Fibroblast of gingiva (primary cell): ENCODE measurements at places on chromosomes 2 and 18.

DNA sequence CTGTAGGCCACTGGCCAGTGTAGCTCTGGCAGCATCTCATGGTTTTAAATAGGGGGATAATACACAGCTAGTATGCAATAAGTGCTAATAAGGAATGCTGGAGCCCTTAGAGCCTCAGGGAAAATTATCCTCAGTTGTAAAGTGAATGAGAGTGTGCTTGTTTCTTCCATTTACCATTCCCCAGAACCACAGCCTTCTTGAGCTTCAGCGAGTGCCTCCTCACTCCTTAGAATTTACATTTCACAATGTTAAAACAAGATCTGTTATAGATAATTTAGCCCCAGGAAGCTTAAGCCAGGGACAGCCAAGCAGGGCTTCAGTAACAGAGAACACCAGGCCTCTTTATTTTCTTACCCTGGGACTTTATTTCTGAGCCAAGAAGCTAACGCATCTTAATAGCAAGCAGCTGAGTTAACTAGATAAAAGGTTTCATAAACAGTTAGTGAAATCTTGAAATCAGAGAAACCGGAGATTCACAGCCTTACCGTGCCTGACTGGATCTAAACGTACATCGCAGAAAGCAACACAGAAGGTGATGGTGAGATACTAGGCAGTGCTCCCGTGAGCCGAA, 535.2 kb downstream of the TDRD15 start:
- no peak for DNase-seq

DNA sequence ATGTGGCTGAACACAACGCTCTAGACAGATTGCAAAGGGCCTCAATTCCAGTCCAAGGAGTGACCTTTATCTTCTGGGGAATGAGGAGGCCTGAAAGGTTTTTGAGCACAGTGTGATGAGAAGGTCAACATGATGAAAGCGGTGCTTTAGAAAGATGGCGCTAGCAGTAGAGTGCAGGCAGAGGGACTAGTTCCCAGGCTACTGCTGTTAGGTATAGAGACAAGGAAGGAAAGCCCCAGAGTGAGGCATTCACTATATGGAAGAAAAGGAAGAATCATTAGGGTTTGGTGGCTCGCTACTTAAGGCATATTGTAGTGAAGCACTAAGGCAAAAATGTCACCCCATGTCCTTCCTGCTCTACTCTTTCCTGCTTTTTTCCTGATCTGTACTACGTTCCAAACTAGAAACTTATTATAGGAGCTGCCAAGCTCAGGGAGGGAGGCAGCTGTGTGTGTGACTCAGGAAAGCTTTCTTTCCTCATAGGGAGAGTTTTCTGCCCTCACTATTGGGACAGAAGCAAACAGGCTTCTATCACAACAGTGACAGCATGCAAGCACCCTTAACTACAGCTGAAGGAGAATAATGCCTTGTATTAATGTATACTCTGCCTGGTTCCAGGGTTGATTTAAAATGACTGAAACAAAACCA, 160.8 kb upstream of the CAVIN2 start:
- peak; percentile 57 for DNase-seq

DNA sequence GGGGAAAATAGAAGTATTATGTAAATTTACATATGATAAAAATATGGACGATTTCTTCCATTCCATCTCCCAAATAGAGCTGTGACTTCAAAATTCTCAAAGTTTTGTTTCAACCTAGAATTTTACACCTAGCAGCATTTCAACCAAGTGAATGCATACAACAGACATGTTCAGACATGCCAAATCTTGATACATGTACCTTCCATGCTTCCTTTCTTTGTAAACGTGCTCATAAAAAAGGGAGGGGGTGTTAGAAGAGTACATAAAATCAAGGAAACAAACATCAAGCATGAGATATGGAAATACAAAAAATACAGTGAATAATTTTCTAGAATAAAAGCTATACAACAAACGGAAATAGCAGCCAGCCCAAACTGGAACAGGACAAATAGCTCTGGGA, 974.2 kb downstream of the ERBB4 start:
- DNase-seq = no peak

DNA sequence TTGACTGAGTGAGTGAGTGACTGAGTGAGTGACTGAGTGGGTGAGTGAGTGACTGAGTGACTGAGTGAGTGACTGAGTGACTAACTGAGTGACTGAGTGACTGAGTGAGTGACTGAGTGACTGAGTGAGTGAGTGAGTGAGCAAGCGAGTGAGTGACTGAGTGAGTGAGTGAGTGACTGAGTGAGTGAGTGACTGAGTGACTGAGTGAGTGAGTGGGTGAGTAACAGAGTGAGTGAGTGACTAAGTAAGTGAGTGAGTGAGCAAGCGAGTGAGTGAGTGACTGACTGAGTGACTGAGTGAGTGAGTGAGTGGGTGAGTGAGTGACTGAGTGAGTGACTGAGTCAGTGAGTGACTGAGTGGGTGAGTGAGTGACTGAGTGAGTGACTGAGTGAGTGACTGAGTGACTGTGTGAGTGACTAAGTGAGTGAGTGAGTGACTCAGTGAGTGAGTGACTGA, 11.9 kb downstream of the MAL start:
- DNase-seq = no peak

DNA sequence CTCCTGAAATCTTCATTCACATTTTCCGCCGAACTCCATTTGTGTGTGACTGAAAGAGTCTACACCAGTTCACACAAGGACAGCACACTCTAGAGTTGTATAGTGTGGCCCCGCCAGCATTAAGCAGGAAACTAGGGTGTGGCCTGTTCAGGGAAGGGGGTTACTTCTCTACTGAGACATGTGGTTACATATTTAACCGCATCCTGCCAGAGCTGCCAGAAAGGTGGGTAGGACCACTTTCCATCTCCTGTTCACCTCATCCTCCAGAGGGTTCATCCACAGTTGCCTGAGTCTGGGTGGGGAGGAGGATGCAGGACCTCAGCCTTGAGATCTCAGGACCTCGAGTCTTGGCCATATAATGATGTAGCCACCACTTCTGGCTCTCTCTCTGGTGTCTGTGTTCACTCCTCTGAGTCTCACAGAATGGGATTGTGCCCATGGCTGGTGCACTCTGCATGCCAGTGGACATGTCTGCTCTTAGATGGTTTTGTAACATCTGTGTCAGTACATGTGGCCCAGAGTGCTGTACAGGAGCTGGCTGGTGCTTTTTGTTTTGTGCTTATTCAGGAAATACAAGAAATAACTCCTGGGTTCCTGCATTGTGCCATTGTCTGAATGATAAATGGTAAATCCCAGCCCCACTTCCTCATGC, 7.7 kb upstream of the SP140L start:
- no peak for DNase-seq

GRCh38 chr2:182220335-182220734, 206.5 kb downstream of the PDE1A start:
- no peak for DNase-seq

GRCh38 chr2:136010126-136010525, 24.7 kb upstream of the DARS1 start:
- DNase-seq = peak; percentile 34

- DNase-seq = peak; percentile 97
Measured at GRCh38 chr2:163266772-163267171, 428.2 kb upstream of the KCNH7 start.

DNA sequence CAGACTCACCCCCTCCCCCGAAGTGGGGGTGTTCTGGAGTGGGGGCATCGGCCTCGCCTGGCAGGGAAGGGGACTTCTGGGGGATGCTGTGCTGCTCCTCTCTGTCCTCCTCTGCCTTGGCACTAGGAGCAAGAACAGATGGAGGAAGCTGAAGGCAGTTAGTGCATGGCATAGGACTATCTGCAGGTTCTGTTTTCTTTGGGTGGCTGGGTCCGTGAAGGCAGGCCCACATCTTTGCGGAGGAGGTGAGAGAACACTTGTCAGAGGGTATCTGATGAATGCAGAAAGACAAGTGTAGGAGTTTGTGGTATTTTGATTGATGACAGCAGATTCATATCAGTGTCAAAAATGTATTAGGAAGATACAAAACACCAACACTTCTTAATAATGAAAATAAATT, 411.4 kb downstream of the TSN start:
- no peak for DNase-seq

GRCh38 chr2:14684516-14684915, 52.0 kb downstream of the LRATD1 start:
- no peak for DNase-seq

DNA sequence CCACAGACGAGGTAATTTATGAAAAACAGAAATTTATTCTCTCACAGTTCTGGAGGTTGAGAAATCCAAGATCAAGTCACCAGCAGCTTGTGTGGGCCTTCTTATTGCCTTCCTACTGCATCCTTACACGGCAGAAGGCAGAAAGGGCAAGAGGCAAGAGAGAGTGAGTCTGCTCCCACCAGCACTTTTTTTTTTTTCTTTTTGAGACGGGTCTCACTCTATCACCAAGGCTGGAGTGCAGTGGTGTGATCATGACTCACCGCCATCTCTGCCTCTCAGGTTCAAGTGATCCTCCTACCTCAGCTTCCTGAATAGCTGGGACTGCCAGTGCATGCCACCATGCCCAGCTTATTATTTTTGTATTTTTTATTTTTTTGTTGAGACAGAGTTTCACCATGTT, 78.5 kb upstream of the HK2 start:
- no peak for DNase-seq

DNA sequence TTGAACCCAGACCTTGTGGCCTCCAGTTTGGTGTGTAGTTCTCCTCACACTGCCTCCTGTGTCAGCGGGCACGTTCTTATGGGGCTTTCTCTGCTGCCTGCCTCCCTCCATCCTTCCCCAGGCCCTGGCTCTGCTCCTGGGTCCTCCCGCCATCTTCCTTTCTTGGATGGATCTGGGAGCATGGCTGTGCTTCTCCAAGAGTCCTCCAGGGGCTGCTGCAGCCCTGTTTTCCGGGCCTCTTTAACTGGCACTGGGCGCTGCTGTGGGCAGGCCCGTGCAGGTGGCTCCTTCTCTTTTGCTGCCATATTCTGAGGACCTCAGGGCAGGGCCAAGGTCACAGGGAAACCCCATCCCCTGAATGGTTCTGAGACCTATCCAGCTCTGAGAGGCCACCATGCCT, 17.8 kb downstream of the THNSL2 start:
- DNase-seq = no peak

- no peak for DNase-seq
Measured at GRCh38 chr2:236010920-236011685, 157.1 kb downstream of the GBX2 start.

- DNase-seq = no peak
Measured at GRCh38 chr2:137921105-137921880, 43.0 kb upstream of the HNMT start.

DNA sequence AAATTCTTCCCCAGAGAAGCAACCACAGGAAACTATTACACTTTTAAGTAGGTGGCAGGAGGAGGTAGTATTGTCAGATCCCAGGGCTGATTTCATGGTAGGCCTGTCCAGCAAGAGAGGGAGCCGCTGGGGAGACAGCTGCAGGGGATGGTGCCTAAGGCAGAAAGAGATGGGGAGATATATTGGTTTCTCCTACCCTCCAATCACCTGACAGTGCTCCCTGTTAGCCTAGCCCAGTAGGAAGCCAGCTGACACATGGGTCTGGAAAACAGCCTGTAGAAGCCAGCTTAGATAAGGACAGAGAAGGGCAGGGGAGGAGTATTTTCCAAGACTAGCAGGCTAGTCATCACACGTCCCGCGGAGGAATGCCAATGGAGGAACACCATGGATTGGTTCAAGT, 8.2 kb upstream of the SPOPL start:
- DNase-seq = no peak

DNA sequence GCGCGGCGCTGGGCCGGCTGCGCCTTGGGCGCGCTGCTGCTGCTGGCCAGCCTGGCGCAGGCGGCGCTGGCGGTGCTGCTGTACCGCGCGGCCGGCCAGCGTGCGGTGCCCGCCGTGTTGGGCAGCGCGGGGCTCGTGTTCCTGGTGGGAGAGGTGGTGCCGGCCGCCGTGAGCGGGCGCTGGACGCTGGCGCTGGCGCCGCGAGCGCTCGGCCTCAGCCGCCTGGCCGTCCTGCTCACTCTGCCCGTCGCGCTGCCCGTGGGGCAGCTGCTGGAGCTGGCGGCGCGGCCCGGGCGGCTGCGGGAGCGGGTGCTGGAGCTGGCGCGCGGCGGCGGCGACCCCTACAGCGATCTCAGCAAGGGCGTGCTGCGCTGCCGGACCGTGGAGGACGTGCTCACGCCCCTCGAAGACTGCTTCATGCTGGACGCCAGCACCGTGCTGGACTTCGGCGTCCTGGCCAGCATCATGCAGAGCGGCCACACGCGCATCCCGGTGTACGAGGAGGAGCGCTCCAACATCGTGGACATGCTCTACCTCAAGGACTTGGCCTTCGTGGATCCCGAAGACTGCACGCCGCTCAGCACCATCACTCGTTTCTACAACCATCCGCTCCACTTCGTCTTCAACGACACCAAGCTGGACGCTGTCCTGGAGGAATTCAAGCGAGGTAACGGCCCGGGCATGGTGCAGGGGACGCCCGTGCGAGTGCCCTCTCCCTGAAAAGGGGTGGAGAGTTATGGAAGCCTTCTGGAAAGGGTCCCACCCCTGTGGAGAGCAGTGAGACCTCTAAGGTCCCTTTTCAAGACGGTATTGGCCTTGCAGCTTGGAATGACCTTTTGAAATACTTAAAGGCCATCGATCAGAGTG, 1.0 kb downstream of the CNNM3 start:
- peak; percentile 56 for DNase-seq

GRCh38 chr2:3806730-3807129, 103.4 kb downstream of the DCDC2C start:
- DNase-seq = no peak
